DMS153 (cell line): ENCODE measurements at places on chromosomes 5 and 9.

DNA sequence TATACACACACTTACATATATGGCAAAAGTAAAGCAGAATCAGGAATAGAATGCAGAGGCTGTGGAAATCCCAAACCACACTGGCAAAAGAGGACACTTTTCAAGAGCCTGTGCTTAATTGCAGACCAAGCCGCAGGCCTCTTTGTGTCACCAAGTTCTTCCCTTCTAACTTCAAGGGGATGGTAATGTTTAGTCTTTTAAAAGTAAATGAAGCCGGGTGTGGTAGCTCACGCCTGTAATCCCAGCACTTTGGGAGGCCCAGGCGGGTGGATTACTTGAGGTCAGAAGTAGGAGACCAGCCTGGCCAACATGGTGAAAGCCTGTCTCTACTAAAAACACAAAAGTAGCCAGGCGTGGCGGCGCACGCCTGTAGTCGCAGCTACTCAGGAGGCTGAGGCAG, 28.7 kb downstream of the ROR2 start:
- no peak for DNase-seq

- no peak for DNase-seq
Measured at GRCh38 chr5:137684761-137685160, 51.1 kb downstream of the KLHL3 start.

DNA sequence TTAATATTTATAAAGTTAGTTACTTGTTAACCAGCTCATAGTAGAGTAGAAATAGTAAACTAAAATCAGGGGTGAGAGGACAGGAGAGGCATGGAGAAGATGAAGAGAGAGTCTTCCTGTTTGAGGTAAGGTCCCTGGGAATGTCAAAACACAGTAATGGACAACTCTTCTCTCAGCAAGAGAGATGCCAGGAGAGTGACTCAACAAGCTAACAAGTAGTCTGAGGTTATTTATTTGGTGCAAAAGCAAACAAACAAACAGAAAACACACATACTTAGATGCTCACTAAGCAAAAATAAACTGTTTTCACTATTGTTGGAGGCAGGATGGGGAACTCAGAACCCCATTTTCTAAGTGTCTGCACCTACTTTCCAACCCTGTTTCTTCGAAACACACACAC, 333.2 kb upstream of the RFX3 start:
- DNase-seq = no peak

DNA sequence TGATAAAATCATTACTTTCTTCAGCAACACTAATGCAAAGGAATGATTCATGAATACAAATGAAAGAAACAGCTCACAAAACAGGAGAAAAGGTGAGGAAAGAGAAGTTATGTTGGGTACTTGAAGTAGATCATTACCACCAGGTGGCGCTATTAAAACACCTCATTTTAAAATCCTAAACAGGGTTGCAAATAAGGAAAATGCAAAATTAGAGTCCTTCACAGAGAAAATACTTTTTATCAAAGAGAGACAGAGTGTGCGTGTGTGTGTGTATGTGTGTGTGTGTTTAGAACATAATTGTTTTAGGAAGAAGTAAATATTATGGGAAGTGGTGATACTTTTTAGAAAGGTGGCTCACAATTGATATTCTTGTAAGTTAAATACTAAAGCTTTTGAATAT, 49.5 kb upstream of the CD180 start:
- peak; percentile 8 for DNase-seq

DNA sequence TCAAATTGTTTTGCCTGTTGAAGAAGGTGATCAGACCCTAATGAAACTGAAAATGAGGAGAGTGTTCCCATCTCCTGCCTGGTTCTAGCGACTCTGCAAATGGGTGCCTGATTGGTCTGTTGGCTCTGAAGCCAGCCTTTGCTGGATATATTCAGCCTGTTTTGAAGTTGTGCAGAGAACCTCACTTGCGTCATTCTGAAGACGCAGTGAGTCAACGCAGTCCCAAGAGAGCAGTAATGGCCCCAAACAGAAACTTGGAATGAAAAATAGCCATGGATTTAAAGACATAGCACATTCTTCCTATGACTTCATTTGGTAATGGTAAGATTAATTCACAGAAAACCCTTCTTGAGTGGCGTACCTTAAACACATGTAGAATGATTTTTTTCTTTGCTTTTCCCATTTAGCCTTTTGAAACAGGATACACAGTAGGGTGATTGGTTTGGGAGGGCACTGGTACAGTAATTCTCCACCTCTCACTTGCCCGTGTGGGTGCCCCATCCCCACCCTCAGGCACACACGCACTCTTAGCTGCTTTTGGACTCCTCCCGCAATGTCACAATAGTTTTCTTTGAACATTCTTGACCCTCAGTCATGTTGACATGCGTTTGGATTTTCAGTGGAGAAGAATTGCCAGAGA, 54.1 kb upstream of the ABL1 start:
- no peak for DNase-seq

DNA sequence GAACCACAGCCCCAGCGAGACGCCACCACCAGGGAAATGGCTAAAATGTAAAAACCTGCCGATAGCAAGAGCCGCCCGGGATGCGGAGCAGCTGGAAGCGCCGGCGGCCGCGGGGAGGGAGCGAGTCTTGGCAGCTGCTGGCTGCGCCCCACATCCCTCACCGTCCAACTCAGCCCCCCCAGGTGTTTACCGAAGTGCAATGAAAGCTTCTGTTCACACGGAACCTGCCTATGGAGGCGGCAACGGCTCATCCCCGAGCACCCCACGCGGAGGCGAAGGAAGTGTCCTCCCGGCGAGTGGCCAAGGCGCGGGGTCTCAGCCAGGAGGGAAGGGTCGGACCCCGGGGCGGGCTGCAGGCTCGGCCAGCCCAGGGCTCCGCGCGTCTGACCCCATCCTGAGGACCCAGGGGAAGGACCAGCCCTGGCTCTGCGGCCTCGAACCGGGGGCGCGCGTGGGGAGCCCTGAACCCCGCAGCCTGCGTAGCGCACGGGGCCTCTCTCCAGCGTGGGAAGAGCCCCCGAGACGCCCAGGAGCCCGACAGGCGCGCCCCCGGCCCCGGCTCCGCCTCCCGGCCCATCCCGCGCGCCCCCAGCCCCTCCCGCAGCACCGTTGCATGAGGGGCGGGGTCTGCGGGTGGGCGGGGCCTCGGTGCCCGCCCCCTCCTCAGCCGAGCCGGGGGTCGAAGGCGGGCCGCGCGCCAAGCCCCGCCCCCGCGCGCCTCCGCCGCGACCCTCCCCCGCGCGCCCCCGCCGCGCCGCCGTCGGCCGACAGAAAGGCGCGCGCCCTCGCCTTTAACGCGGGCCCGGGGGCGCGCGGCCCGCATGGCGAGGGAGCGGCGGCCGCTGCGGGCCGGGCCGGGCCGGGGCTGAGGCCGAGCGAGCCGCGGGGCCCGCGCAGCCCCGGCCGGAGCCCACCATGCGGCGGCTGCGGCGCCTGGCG, at the start of gene DIPK1B:
Gene DIPK1B (plus strand): TSS at position 822 of the 939 bp plus-strand sequence. CDS start 94 bp downstream, at position 916.
- peak; percentile 37 for DNase-seq

DNA sequence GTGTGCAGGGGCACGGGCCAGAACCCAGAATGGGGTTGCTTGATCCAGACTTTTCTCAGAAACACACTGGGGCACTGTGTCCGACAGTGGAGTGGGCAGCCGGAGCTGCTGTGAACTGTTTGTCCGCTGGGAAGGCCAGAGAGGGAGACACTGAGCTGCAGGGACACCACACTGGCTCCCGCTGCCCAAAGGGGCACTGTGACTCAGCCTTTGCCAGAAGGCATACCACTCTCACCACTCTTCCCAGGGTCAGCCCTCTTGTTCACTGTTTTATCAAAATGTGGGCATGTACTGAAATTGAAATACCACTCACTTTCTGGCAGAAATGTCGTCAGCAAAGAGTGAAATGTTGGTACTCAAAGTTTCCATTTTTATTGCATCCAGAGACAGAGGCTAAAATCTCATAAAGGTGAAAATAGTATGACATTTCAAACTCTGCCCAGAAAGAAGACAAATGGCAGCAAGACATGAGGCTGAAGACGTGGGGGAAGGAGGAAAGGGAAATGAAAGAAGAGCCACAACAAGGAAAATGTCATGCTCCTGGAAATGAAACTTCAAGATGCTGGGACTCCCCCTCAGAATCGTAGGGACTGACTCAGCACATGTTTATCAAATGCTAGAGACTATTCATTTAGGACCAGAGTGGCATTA, 4.5 kb upstream of the IL7R start:
- no peak for DNase-seq

DNA sequence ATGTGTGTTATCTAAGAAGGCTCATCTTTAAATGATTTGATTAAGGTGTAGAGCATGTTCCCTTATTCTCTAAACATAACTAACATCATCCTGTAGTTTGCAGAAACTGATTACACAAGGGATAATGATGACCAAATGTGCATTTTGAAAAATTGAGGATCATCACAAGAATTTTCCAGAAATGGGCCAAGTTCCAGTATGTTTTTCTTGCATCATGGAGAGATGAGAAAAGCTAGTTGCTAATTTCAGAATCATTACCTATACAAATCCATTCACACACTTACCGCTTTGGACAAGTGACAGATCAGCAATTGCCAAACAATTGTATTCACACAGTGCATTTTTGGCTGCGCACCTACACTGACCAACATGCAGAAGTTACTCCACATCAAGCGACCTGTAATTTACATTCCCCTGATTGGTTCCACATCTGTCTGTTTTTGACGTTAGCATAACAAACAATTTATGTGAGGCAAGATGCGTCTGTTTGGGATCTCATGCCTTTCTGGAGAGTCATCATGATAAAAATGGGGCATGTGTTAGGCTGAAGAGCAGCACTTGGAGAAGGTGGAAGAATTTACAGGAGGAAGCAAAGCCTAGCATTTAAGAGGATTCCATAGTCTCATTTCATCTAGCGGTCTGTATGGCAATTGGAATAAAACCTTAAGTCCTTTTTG, 2.8 kb upstream of the BNC2 start:
- no peak for DNase-seq

DNA sequence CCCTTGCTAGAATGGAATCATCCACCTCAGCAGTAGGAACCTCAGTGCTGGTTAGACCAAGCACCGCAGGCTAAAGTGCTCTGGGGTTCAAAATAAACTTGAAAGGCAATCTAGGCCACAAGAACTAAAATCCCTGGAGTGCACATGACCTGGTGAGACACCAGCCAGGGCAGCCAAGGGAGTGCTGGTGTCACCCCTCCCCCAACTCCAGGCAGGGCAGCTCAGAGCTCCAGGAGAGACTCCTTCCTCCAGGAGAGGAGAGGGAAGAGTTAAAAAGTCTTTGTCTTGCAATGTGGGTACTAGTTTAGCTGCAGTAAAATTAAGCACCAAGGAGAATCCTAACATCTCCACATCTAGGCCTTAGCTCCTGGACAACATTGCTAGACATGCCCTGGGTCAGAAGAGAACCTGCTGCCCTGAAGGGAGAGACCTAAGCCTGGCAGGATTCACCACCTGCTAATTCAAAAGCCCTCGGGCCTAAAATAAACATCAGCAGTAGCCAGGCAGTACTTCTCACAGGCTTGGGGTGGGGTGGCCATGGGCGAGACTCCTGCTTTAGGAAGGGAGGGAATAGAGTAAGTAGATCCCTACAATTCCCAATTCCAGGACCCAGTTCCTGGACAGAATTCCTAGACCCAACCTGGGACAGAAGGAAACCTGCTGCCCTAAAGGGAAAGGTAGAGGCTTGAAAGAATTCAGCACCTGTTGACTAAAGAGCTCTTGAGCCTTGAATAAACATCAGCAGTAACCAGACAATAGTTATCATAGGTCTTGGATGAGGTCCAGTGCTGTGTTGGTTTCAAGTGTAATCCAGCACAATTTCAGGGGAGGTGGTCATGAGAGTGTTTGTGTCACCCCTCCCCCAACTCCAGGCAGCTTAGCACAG, 25.8 kb downstream of the UGT3A2 start:
- peak; percentile 95 for DNase-seq

DNA sequence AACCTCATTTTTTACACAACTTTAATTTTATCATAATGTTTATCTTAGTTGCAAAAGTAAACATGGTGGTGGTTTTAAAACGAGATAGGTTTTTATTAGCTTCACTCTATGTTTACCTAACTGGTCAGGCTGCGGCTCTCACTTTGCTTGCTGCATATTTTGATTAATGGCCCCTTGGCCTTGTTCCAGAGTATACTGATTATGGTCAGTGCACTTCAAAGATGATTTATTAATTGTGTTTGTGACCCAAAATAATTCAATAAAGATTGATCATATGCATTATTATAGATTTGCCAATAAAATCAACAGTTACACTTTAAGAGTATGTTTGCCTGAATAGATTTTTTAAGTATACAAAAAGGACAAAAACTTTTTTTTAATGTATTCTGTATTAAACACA, 188.0 kb downstream of the XRCC4 start:
- DNase-seq = peak; percentile 34

GRCh38 chr9:126697330-126697729, 83.6 kb downstream of the LMX1B start:
- no peak for DNase-seq

DNA sequence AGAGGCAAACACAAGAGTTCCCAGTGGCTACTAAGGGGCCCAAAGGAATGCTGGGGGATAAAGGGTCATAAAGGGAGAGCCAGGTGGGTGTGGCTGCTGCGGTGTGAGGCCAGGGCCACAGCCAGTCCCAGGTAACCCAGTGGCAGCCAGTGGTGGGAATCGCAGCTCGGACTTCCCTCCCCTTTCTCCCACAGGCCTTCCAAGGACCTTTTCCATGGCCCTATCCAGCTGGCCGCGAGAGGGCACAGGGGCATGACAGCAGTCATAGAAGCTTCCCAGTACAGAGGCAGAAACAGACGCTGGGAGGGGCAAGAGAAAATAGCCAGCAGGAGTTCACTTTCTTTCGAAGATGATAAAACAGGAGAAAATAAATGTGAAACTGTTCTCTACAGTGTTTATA, 257.6 kb downstream of the SEMA5A start:
- DNase-seq = no peak

- DNase-seq = no peak
Measured at GRCh38 chr9:90517103-90517502, 125.5 kb downstream of the DIRAS2 start.

GRCh38 chr9:108838017-108838416, 17.8 kb downstream of the ACTL7B start:
- DNase-seq = no peak

DNA sequence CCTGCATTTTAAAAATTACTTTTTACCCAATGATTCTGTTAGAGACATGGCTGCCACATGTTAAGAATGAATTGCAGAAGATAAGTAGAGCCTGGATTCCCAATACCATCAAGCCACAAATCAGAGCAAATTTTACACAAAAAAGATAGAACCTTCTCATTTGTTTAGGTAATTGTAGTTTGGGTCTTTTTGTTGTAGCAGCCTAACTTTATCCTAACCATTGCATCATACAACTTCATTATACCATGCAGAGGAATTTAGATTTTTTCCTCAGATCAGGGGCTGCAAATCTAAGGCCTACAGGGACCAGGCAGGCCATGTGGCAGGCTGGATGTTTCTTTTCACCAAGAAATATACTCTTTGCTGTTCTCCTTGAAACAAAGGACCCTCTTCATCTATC, 34.6 kb downstream of the NKX2-5 start:
- no peak for DNase-seq

DNA sequence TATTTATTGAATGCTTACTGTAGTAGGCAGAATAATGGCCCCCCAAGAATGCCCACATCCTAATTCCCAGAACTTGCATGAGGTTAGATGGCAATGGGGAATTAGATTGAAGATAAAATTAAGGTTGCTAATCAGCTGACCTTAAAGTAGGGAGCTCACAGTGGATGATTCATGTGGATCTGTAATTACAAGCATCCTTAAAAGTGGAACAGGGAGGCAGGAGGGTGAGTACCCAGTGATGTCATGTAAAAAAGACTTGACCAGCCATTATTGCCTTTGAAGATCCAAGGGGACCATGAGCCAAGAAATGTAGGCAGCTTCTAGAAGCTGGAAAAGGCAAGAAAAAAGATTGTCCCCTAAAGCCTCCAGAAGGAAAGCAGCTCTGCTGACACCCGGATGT, 71.4 kb downstream of the GABBR2 start:
- DNase-seq = no peak

- DNase-seq = no peak
Measured at GRCh38 chr5:169706758-169707450, 69.8 kb downstream of the DOCK2 start.
